Cardiac muscle cell (in vitro differentiated cells and primary cell): ENCODE measurements at places on chromosomes 4 and X.

GRCh38 chrX:68421636-68422035 is 11.7 kb downstream of the OPHN1 start:
- no peak for DNase-seq

DNA sequence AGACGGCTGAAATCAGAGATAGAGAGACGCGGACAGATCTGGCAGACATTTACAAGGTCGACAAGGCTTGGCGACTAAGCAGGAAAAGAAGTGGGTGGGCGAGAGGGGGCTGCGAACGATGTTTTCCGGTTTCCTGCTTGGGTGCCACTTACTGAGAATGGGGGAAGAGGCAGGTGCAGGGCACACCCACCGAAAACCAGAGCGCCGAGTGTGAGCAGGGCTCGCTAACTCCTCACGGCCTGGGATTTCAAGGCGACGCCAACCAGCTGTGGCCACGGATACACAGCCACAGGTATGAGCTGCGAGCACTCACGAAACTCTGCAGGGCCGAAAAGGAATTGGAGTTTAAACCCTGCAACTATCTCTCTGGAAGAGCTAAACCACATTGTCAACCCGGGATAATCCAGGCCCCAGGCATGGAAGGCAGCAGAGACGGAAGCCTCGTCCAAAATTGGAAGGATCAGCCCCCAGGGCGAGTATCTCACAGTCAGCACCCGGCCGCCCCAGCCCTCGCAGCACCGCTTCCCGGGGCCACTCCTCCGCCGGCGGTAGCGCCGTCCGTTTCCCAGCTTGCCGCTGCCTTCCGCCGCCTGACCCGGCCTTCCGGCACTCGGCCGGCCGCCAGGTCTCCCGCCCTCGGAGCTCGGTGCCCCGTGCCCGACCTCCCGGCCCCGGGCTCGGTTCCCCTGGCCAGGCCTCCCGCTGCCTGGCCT is 778 bp downstream of the CASP3 start:
- DNase-seq: peak; percentile 61

DNA sequence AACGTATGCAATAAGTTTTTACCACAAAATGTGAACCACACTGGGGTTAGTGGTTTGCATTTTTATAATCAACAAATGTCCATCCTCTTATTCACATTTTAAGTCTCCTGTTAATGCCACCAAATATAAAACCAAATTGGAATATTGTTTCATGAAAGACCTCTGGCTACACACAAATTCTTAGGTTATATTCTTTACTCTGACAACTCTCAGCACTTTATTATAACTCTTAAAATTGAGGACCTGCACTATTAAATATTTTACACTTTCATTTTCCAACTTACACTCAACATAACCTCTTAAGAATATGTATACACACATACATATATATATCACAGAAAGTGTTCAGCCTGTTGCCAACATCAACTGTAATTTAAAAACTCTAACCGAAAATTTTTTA is 2.8 kb downstream of the PDE5A start:
- no peak for DNase-seq

GRCh38 chr4:79833857-79834256 is 239.2 kb downstream of the ANTXR2 start:
- no peak for DNase-seq

- DNase-seq: no peak
These were observed 925.6 kb downstream of the SH3BGRL start for GRCh38 chrX:82127228-82128123.

DNA sequence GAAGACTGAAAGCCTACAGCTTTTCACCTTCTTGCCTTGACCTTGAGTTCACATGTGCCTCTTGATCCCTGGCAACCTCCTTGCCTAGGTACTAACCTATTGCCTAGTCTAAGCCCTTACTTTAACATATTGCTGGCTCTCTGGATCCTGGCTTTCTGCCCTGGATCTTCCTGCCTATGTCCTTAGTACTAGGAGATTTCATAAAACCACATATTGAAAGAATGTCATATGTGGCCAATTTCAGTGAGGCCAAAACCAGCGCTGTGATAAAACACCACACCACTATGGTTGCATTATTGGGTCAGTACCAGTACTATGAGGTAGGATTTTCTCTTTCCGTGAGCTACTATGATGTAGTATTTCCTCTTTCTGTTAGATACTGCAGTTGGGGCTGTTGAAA is 80.4 kb downstream of the CT47B1 start:
- DNase-seq: no peak
